Activated CD4-positive, alpha-beta T cell treated with anti-CD3 and anti-CD28 coated beads, Interleukin-2, amount 10 ng/mL, durations not matched to agents 7 days and 5 days (primary cell): ENCODE measurements at places on chromosomes 2 and 18. TPM values are rescaled to one million over a fixed set of nuclear protein-coding genes. Genes with fewer than 3 reads are reported as not detected.

The TMEM178A gene
- total RNA-seq, result 0.32 TPM

The LYG2 gene
- total RNA-seq, result not detected

The GCA gene
- 14.4 TPM for total RNA-seq

The DYNAP gene
- total RNA-seq, result not detected

The GPBAR1 gene
- 1.0 TPM for total RNA-seq

The TRIM43 gene
- not detected for total RNA-seq

The SPAST gene
- 22.4 TPM for total RNA-seq

The RBFA gene
- total RNA-seq, result 24.2 TPM

The HOXD9 gene
- not detected for total RNA-seq

The APCDD1 gene
- total RNA-seq, result not detected

The DIPK1C gene
- total RNA-seq, result not detected

The ALMS1 gene
- total RNA-seq, result 20.6 TPM

The LHCGR gene
- total RNA-seq, result not detected

The ATOH8 gene
- total RNA-seq, result 0.10 TPM

The TXNDC2 gene
- not detected for total RNA-seq

The LAMA1 gene
- not detected for total RNA-seq

The IL1R1 gene
- total RNA-seq, result 0.81 TPM
